ENCODE measurements at places on chromosomes 1 and 21. TPM values are rescaled to one million over a fixed set of nuclear protein-coding genes. Genes with fewer than 3 reads are reported as not detected.

The ERO1B gene
- total RNA-seq = 5.6 TPM

The OLIG1 gene
- 0.27 TPM for total RNA-seq

The PEX10 gene
- 21.8 TPM for total RNA-seq

The FCGR2B gene
- not detected for total RNA-seq

The PIK3R3 gene
- 19.0 TPM for total RNA-seq

The KIRREL1 gene
- total RNA-seq = 20.6 TPM

The FALEC gene
- not detected for total RNA-seq

DNA sequence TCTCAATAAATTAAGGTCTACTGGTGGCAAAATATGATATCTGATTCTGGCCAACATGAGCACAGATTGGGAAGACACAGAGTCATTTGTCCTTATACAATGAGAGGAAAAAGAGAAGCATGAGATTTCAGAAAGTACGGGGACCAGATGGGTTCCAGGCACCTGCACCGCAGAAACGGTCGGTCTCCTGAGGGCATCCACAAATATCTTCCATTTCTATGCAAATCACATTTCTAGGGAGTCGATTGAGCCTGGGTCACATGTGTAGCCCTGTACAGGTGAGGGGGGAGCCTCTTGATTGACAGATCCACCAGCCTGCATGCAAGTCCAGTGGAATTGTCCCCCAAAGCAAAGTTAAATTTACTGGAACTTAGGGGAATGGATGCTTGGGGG lies 415.6 kb downstream of the NPHP4 start:
- no peak for DNase-seq

- no peak for DNase-seq
These were observed 7.1 kb upstream of the GNPAT start for GRCh38 chr1:231233735-231234417.

DNA sequence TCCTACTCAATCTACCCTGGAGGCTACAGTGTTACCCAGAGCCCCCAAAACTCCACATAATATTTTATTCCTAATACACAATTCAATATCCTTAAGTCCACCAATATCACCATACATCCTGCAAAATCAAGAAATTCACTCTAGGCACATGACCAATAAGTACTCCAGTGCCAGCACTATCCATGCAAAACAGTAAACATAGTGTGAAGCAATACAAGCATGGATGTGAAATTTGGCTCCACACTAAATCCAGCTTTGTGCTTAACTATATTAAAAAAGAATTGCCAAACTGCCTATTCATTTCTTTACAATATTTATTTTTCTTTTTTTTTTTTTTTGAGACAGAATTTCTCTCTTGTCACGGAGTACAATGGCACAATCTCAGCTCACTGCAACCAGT lies 3.0 kb upstream of the MEAF6 start:
- DNase-seq = no peak

DNA sequence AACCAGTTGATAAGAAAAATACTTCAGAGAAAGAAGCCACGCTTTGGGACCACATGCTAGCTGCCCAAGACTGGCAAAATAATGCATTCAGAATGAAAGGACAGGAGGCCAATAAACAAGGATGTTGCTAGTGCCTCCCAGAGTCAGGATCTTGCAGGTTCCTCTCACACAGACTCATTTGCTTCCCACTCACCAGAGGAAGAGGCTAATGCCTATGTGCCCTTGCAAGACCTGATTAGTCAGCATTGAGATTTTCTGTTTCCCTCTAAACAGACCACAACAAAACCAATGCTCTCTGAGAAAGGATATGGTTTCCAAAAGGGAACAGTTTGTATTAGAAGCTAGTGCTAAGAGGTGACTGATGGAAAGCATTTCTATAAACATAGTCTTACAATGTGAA lies 85.7 kb downstream of the NRDC start:
- no peak for DNase-seq

GRCh38 chr1:50110656-50111055 lies 1.9 kb downstream of the ELAVL4 start:
- DNase-seq = peak; percentile 52

DNA sequence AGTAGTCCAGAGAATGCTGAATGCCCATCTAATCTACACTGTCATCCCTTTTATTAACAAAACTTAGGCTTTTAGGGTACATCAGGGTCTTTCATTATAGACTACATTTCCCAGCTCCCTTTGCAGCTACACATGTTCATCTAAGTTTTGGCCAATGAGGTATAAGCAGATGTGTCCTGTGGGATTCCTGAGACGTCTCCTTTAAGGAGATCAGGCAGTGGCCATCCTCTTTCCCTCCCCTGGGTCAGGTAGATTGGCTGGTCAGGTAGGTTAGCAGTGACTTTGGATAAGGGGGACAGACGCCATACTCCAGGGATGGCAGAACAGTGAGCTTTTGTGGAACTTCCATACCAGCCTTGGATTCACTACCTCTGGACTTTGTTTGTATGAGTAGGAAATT lies 188.3 kb downstream of the FGGY start:
- no peak for DNase-seq

GRCh38 chr1:161502181-161502580 lies 3.1 kb upstream of the FCGR2A start:
- DNase-seq = no peak

DNA sequence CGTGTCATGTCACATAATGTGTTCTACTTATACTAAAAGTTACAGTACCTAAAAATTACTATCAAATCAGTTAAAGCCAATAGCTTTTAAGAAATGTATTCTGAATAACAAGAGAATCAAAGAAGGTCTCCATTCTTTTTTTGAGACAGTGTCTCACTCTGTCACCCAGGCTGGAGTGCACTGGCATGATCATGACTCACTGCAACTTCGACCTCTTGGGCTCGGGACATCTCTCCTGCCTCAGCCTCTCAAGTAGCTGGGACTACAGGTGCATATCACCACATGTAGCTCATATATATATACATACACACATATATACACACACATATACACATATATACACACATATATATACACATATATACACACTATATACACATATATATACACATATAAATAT lies 20.1 kb downstream of the COP1 start:
- DNase-seq = no peak

DNA sequence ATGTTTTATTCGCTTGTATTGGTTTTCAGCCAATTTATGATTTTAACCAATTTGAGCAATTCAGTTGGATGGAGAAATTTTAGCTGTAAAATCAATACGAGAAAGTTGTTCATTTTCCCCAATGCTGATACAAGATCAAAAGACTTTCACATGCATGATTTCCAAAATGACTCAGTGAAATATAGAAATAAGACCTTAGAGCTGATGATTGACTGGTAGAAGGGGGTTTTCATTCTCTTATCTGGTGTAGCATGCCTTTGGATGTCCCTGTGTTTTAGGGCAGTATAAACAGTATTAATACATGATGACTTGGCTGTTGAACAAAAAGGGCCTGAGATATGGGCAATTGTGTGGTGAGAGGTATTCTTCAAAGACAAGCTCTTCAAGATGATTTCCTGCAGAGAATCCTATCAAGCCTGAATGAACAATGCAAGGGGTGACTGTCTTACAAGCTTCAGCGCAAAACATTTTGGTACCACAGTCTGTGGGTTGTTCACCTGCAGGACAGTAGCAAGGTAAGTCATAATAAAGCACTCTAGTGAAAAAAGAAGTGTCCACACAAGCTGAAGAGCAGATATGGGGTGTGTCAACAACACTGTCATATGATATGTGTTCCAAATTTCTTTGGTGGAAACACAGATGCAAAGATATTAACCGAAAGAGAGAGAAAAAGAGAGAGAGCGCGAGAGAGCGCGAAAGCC lies 156.2 kb downstream of the TNFSF18 start:
- DNase-seq = no peak

DNA sequence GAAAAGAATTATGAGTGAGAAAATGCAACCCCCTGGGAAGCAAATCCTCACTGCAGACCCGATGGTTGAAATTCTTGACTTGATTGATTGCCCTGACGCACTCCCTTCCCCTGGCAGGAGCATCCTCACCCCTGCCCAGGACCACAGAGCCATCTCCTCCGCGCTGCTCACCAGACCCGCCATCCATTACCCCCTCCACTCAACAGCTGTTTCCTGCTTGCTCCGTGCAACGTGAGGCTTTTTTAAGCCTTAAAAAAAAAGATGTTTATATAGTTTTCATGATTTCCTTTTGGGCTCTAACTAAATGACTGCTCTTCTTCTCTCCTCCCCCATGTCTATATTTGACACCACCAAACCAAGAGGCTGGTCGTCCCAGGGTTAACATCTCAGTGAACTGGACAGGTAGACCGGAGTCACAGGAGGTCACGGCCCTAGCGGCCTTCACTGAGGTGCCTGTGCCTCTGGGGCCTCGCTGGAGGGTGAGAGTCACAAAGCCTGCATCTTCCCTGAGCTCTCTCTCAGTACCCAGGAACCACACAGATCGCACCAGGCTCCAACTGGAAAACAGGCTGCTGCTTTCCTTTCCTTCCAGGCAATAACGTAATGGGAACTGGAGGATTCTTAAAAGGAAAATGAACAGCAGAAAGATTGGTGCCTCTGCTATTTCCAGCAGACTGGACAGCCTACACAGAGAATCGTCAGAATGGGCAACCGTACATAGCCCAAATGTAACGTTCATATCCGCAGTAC lies 49.8 kb downstream of the ZBTB18 start:
- DNase-seq = no peak

DNA sequence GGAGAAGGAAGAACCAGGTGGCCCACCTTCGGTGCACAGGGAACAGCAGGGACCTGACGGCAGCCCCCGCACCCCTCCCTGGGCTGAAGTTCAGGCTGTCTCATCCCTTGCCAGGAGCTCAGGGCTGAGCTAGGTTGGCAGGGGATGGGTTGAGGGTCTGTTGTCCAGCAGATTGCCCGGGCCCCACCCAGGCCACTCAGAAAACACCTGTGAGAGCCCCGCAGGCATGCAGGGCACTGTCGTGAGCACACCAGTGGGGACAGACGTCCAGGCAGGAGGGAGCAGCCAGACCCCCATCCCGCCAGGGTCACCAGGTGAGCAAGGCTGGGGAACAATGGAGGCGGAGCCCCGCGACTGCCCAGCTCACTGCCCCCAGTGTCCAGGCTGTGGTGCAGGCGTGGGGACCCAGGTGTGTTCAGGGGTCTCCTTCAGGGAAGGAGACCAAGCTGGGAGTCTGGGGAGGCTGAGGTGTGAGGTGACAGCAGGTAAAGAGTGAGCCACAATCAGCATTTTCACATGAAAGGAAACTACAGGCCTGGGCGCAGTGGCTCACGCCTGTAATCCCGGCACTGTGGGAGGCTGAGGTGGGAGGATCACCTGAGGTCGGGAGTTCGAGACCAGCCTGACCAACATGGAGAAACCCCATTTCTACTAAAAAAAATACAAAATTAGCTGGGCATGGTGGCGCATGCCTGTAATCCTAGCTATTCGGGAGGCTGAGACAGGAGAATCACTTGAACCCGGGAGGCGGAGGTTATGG lies 9.4 kb upstream of the SAMD11 start:
- DNase-seq = no peak

GRCh38 chr1:38328278-38329035 lies 281.9 kb upstream of the POU3F1 start:
- no peak for DNase-seq

DNA sequence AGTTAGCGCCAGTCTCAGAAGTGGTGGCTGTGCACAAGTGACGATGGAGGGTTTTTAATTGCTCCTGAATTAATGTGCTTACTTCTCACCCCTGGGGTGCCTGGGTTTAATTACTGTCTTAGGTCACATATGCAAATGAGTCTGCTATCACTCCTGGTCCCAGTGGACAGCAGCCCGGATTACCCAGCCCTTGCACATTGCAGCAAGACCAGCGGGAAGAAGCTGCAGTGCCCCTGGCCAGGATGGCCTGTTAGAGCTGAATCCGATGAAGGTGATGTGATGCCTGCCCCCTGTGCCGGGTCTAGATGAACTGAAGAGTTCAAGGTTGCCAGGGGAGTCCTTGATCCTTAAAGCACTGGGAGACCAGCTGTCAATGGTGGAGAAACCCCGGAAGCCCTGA lies 24.2 kb downstream of the ENO1 start:
- DNase-seq = peak; percentile 56

- no peak for DNase-seq
These were observed 3.6 kb upstream of the MAN1A2 start for GRCh38 chr1:117363571-117364048.

DNA sequence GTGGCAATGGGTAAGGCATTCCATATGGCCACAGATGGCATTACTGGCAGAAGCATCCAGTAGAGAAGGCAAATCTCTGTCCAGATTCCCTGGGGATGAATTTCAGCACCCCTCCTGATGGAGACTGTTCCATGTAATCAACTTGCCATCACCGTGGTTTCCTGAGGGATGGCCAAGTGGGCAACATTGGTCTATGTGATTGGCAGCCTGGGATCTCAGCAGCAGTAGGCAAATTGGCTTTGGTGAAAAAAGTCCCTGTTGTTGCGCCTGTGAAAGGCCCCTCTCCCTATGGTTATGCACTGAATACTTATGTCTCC lies 19.3 kb downstream of the DMRTB1 start:
- no peak for DNase-seq
